ENCODE measurements at places on chromosomes 7 and 10. TPM values are rescaled to one million over a fixed set of nuclear protein-coding genes. Genes with fewer than 3 reads are reported as not detected.

The RNLS gene
- total RNA-seq, result 7.5 TPM

The ARHGAP22 gene
- 11.2 TPM for total RNA-seq

DNA sequence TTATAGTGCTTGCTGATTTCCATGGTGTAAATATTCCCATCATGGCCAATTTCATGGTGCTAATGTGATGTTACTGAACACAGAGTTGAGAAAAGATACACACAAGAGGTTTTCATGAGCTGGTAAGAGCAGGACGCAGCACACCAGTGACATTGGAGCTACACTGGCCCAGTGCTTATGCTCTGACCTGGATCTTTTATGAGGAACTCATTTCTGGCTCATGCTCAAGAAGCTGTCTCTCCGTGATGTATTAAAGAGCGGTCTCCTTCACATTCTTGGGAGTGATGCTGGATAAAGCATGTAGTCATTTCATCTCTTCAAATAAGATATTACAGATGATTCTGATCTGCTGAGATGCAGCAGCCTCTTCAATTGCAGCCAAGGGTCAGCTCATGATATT lies 785.2 kb downstream of the GRID1 start:
- no peak for DNase-seq

GRCh38 chr10:17435187-17435586 lies 19.2 kb downstream of the ST8SIA6 start:
- no peak for DNase-seq

GRCh38 chr10:24467136-24467535 lies 256.6 kb downstream of the ARHGAP21 start:
- DNase-seq, result no peak

The KCNIP2 gene
- total RNA-seq, result 4.7 TPM

The CPED1 gene
- total RNA-seq, result 0.25 TPM

GRCh38 chr10:93505075-93505474 lies 8.7 kb downstream of the CEP55 start:
- no peak for DNase-seq

Measured in H1 (cell line).